ENCODE measurements at places on chromosomes 1 and 21.

DNA sequence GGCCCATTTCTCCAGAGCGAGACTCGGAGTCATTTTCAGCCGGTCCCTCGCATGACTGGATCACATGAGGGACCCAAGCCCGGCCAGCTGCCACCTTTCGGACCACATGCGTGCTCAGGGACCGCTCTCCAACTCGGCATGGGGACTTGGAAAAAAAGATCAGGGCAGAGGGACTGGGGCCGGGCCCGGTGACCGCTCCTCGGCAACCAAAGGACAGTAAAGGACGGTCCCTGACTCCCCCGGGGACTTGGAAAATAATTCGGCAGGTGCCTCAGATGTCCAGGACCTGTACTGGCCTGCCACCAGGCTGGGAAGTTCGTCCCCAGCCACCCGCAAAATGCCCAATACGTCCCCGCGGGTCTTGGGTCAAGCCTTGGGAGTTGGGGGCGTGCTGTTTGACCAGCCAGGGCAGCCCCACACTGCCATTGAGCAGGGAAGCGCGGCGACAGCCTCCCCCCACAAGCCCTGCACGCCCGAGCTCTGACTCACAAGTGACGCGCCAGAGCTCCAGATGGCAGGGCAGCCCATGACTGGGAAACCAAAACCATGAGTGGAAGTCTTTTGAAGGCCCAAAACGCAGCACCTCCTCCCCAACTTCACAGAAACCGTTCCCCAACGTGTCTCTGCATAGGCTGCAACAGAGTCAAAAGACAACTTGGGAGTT lies 134.5 kb downstream of the LIPI start:
- no peak for DNase-seq

GRCh38 chr1:184759112-184759511 lies 4.5 kb upstream of the EDEM3 start:
- DNase-seq = no peak

- no peak for DNase-seq
Measured at GRCh38 chr1:90023691-90024090, 28.8 kb downstream of the ZNF326 start.

- DNase-seq = no peak
Measured at GRCh38 chr21:31351438-31351837, 7.4 kb upstream of the TIAM1 start.

- no peak for DNase-seq
Measured at GRCh38 chr1:244280201-244280600, 171.5 kb downstream of the ADSS2 start.
